ENCODE measurements at places on chromosomes 16 and 17.

- DNase-seq = no peak
Measured at GRCh38 chr17:43530288-43531081, 15.7 kb downstream of the ETV4 start.

- DNase-seq = no peak
Measured at GRCh38 chr16:30957456-30958174, at the start of gene SETD1A. Gene SETD1A, plus strand, starts transcription at chr16:30957754. Its CDS starts 978 bp downstream, at chr16:30958732.

DNA sequence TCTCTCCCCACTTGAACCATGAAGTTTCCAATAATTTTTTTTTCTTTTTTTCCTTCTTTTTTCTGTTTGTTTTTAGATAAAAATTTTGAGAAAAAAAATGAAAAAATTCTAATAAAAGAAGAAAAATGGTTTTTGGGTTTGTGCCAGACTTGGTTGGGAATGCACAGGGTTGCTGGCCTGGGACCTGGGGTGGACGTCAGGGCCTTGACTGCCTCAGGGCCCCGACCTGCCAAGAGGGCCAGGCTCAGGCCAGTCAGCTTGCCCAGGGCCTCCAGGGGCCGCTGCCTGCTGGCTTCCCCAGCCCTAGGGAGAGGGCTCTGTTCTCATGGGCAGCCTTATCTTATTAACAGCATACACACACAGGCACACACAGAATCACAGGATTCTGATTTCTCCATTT lies 6.5 kb downstream of the TBX6 start:
- DNase-seq = no peak

DNA sequence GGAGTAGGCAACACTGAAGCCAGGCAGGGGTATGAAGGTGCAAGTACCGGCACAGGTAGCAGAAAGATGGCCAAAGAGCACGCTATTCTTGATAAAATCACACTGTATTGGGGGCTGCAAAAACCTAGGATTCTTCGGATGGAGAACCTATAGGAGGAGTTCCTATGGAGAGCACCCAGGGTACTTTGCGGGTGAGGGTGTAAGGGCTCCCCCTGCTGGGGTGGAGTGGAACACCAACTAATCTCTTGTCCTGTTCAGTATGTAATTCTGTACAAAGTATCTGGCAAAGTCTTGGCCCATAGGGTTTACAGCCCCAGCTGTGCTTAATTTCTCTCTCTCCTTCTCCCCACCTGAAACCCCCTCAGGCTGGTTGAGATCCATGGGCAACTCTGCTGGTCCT lies 393.1 kb upstream of the ASIC2 start:
- no peak for DNase-seq

DNA sequence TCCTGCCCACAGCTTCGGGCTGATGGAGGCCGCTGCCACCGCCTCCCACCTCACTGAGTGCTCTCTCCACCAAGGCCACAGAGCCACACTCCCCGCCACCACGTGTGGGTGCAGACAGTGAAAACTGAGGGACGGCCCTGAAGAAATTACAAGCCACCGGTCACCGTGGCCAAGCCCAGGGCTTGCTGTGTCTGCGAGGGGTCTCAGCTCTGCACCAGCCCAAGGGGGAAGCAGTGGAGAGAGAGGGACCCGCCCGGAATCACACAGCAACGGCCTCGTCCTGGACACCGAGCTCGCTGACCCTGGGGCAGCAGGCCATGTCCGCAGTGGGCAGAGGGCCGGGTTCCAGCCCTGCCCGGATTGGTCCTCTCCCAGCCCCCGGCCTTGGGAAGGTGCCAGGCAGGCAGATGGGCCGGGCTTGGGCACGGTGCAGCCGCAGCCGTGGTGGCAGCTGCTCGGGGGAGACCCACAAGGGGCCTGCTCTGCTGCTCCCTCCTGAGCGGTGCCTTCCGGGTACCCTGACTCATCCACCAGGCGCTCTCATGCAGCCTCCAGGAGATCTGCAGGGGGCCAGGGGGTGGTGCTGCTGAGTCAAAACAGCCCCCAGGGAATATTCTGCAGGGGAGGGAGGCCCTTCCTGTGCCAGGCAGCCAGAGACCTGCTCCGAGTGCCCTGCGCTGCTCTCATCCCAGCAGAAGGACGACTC lies 52.0 kb downstream of the CBFA2T3 start:
- DNase-seq = no peak

DNA sequence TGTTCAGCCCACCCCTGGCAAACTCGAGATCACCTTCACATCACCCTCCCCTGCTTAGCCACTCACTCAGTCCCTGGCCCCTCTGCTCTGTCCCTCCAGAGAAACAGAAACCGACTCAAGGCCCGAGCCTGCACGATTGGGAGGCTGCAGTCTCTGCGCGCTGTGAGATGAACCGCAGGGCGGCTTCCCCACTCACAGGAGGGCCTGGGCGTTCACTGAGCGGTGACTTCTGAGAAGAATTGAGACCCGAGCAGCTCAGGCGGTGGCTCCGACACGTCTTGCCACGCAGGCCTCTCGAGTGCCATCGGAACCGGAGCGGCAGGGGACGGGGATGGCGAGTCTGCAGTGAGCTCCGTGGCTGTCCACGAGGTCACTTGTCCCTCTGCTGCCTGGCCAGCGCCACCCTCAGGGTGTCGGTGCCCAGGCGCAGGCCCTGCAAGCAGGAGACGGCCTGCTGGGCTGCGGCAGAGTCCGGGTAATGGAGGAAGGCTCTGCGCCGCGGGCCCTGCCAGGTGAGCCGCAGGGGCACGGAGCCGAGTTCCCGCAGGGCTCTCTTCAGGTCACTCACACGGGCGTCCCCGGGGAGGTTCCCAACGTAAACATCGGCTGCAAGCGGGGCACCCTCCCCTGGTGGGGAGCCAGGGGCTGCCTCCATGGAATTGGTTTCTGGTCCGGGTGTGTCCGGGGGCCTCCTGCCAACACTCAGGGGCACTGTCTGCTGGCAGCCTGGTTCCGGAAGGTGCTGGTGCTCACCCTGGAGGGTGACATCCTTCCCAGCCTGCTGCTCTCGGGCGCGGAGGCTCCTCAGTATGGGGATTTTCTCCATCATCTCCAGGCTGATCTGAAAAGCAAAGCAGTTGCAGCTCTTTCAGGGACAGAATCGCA lies 21.6 kb downstream of the FOXF1 start:
- DNase-seq = no peak

GRCh38 chr16:9527976-9528375 lies 436.5 kb downstream of the HAPSTR1 start:
- DNase-seq = no peak

- no peak for DNase-seq
Measured at GRCh38 chr16:88854306-88855111, 2.2 kb downstream of the GALNS start.

- no peak for DNase-seq
Measured at GRCh38 chr16:53968896-53969295, 264.9 kb downstream of the FTO start.

- no peak for DNase-seq
Measured at GRCh38 chr17:49454050-49454449, 39.4 kb upstream of the PHB1 start.

GRCh38 chr16:71674229-71674628 lies 48.2 kb downstream of the MARVELD3 start:
- no peak for DNase-seq

DNA sequence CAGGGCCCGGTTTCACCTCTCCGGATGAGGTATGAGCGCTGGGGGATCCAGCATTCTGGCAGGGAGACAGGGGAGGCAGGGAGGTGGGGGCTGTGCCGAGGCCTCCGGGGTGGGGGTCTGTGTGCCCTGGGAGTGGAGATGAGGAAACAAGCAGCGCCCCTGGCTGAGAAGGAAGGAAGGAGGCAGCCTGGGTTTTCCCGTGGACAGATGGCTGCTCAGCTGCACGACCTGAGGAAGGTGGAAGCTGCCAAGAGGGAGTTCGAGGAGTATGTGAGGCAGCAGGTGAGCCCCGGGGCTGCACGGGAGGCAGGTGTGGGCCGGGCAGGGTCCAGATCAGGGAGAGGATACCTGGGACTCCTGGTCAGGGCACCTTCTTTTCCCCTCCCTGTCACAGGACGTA lies 4.3 kb downstream of the RNF112 start:
- no peak for DNase-seq

GRCh38 chr17:83201206-83202001 lies 122.0 kb downstream of the METRNL start:
- DNase-seq = no peak

DNA sequence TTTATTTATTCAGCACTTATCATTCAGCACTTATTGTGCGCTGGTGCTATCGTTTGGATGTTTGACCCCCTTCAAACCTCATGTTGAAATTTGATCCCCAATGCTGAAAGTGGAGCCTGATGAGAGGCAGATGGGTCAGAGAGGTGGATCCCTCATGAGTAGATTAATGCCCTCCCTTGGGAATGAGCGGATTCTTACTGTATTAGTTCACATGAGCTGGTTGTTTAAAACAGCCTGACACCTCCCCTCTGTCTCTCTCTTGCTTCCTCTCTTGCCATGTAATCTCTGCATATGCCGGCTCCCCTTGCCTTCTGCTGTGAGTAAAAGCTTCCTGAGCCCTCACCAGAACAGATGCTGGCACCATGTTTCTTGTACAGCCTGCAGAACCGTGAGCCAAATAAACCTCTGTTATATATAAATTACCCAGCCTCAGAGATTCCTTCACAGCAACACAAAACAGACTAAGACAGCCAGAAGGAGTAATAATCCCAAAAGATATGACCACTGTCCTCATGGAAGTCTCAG lies 111.1 kb downstream of the CACNG3 start:
- no peak for DNase-seq

GRCh38 chr17:34420254-34420766 lies 57.3 kb upstream of the CCL1 start:
- no peak for DNase-seq

- DNase-seq = no peak
Measured at GRCh38 chr17:49850772-49851386, 3.0 kb upstream of the TAC4 start.

- no peak for DNase-seq
Measured at GRCh38 chr17:67841992-67842391, 16.7 kb downstream of the BPTF start.

DNA sequence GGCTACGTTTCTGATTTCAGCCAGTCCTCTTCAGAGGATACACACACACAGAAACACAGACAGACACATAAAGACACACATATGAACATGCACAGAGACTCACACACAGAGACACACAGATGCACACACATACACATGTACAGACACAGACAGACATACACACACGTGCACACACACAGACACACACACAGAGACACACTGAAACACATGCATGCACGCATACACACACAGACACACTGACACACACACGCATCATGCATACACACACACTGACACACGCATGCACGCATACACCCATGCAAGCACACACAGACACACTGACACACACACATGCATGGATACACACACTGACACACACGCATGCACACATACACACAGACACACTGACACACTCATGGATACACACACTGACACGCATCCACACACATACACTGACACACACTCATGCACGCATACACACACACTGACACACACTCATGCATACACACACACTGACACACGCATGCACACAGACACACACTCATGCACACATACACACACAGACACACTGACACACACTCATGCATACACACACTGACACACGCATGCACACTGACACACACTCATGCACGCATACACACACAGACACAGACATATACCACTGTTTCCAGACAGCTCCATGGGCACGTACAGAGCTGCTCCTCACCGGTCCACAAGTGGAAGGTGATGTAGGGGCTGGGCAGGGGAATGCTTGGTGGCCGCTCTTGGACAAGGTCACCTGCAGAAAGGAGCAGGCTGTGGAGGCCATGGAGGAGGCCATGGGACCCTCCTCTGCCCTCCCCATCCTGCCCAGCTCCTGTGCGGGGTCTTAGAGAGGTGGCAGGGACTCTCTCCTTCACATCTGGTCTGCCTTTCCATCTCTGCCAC lies 30.1 kb upstream of the MFSD6L start:
- no peak for DNase-seq

DNA sequence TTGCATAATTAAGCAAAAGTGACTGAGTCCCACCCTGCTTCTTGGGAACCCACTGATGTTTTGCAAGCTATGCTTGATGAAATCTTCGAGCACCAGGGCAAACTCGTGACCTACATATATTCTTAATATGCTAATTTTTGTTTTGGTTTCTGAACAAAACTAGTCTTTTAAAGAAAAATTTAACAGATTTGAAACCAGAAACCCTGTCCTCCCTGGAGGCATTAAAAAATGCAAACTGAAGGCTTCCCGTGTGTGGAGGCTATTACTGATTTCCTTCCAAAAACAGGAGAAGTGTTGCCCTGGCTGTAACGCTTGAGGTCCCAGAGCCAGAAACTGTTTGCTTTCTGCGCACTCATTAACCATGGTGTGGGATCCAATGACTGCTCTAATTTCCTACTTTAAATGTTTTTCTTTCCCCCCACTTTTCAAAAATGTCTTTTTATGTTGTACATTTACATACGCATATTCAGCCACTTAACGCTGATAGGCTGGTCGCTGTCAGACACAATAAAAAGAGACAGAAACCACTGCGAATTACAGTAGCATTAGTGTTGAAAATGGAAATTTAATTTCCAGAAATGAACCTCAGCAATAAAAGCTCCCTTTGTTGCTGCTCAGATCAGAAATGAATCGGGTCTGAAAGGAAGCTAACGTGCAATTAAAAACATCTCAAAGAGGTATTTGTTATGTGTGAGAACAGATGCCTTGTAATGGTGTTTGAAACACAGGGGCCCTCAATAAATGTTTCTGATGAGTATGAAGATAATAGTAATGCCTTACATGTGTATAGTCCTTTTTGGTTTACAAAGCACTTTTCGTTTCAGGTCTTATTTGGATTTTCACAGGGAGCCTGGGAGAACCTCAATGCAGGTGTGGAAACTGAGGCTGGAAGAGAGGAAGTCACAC lies 39.9 kb upstream of the IRX6 start:
- no peak for DNase-seq

GRCh38 chr16:9128346-9129342 lies 37.2 kb downstream of the HAPSTR1 start:
- no peak for DNase-seq

DNA sequence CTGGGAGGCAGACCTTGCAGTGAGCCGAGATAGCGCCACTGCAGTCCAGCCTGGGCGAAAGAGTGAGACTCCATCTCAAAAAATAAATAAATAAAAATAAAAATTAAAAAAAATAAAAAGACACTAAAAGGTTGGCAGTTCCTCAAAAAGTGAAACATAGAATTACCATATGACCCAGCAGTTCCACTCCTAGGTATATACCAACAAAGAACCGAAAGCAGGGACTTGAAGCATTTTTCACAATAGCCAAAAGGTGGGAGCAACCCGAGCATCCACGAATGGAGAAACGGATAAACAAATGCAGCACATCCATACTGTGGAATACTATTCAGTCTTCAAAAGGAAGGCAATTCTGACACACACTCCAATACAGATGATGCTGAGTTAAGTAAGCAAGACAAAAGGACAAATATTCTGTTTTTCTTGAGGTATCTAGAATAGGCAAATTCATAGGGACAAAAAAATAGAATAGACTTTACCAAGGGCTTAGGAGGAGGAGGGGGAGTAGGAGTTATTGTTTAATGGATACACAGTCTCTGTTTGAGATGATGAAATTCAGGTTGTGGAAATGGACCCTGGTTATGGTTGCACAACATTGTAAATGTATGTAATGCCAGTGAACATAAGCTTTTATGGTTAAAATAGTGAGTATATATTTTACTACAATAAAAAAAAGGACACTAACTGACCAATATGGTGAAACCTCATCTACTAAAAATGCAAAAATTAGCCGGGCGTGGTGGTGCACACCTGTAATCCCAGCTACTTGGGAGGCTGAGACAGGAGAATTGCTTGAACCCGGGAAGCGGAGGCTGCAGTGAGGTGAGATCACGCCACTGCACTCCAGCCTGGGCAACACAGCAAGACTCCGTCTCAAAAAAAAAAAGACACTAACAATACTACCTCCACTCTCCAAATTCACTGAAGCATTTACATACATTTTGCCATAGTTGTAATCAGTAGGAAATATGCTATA lies 27.0 kb upstream of the SLC35B1 start:
- no peak for DNase-seq

- DNase-seq = no peak
Measured at GRCh38 chr17:15651583-15652110, 32.1 kb upstream of the FBXW10B start.
